ENCODE measurements at places on chromosomes 2 and 18.

GRCh38 chr2:239296020-239296932 is 104.5 kb downstream of the HDAC4 start:
- DNase-seq, result peak; percentile 30

- DNase-seq, result no peak
Observed at GRCh38 chr2:135255208-135255607, 203.1 kb downstream of the RAB3GAP1 start.

DNA sequence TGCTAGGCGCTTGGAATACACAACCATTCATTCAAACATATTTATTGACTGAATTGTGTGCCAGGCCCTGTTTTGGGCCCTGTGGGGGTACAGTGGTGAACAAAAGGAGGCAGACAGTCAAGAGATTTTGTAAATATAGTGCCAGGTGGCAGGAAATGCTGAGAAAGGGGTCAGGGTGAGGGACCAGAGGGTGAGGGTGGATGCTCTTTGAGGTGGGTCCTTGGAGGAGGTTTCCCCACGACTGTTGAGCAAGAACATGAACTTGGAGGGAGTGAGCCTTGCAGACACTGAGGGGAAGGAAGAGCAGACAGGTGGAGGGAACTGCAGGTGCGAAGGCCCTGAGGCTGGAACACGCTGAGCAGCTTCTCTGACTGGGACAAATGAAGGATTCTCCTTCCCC is 40.7 kb downstream of the ODC1 start:
- DNase-seq, result no peak

GRCh38 chr2:197201874-197202273 is 108.7 kb downstream of the ANKRD44 start:
- no peak for DNase-seq

DNA sequence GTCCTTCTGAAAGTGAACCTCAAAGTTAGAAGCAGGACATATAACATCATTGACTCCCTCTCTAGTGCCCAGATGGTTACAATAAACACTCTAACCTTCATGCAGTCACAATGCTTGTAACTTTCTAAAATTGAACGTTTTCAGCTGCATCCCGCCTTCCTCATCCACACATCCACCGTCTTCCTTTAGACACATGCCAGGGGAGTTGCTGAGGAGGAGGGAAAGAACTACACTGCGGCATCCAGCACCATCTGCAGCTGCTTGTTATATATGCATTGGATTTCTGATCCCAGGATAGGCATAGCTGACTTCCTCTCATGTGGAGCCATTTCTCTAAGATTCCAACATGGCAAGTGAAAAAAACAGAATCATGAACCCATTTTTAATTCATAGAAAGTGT is 96.8 kb downstream of the FBXO15 start:
- DNase-seq, result no peak

DNA sequence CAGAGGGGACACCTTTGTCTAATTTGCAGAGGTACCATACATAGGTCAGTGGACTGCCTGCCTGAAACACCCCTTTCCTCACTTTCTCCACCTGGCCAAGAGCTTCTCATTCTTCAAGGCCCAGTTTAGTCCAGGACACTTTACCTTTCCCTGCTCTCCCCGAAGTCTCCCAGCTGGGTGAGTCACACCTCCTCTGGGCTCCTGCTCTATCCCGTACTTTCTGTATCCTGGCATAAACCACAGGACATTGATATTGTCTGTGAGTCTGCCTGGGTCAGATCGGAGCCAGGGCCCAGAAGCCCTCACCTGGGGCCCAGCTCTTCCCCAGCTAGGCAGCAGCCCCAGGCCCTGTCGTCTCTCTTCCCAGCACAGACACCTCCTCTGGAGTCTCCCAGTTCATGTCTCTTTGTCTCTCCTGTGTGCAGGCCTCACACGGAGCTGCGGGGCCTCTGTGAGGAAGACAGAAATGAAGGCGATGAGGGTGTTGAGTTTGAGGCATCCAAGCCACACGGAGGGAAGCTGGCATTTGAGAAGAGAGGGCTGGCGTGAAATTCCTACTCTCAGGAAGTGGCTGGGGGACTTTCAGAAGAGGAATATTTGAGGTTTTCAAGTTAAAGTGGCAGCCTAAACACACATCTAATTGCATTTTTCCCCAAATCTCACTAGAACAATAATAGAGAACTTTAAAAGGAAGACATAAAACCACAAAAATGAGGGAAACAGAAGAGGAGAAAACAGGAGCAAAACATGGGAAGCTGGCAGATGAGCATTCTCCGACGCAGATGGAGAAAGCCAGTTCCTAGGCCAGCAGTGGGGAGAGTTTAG is 79.6 kb upstream of the LAPTM4A start:
- DNase-seq, result no peak

GRCh38 chr2:197195518-197195917 is 115.1 kb downstream of the ANKRD44 start:
- DNase-seq, result no peak

- DNase-seq, result no peak
Observed at GRCh38 chr2:190184460-190184859, 121.9 kb upstream of the MSTN start.

DNA sequence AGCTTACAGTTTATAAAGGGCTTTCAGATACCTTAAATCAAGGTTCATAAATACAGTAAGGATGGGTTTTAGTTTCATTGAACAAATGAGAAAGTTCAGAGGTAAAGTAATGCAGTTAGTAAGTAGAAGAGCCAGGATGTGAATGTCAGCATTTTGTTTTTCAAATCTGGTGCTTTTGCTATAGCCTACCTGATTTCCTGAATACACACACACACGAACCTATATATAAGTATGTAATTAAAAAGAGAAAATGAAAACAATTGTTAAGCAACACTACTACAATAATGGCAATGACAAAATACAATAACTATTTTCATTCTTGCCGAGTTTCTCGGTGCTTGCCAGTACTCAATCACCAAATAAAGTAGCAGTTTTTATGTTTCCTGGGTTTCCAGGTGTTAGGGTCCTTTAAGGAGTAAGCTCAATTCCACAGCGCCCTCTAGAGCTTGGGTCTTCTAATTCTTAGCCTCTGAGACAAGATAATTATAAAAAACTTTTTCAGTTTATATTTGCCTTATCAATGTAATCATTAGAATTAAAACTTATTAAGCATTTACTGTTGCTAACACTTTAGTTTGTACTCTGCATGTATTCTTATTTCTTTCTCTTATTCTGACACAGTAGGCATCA is 512.9 kb upstream of the ACVR2A start:
- DNase-seq, result no peak

DNA sequence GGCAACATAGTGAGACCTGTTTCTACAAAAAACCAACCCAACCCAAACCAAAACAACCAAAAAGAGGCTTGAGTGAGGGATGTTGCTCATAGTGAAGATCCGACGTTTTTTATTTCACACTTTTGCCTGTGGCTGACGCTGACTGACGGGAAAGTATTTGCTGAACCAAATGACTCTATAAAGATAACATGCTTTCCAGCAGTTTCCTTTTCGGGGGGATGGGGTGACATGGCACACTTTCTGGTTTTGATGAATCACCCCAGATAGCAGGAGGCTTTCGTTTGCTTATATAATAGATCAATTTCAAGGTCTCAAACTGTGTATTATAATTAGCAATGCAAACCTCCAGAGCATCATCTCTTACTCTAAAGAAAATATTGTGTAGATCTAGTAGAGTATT is 150.8 kb downstream of the AQP4 start:
- DNase-seq, result no peak

DNA sequence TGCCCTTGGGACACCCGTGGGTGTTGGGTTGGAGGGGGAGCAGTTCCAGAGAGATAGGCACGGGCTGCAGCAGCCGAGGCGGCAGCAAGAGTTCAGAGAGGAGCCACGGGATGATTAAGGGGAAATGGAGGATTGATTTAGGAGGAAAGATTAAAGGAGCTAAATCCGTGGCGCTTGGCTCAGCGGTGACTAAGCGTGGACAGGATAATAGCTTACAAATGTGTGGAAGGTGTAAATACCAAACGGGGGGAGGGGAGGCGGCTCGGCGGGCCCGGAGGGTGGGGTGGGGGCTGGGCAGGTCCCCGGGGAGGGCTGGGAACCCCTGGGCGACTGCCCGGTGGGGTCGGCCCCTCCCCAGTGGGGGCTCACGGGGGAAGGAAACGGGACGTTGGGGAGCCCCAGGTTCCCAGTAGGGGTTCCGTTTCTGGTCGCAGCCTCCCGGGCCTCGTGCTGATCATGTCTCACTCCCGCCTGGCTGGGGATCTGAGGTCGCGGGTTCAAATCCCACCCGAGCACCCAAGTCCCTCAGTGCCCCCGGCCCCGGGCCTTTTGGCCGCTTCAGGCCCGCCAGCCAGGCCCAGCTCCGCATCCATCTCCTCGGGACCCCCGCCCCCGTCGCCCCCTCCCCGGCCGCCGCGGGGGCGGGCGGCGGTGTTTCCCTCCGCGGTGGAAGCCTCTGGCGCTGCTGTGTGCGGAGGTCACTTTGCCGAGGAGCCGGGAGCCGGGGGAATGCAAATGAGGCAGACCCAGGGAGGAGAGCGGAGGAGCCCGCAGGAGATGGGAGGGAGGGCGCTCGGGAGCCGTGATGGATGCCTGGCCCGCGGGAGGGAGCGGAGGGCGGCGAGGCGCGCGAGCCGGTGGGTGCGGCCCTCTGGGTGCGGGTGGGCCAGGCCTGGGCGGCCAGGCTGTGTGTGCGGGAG is 8.1 kb downstream of the ASIC4 start:
- no peak for DNase-seq

DNA sequence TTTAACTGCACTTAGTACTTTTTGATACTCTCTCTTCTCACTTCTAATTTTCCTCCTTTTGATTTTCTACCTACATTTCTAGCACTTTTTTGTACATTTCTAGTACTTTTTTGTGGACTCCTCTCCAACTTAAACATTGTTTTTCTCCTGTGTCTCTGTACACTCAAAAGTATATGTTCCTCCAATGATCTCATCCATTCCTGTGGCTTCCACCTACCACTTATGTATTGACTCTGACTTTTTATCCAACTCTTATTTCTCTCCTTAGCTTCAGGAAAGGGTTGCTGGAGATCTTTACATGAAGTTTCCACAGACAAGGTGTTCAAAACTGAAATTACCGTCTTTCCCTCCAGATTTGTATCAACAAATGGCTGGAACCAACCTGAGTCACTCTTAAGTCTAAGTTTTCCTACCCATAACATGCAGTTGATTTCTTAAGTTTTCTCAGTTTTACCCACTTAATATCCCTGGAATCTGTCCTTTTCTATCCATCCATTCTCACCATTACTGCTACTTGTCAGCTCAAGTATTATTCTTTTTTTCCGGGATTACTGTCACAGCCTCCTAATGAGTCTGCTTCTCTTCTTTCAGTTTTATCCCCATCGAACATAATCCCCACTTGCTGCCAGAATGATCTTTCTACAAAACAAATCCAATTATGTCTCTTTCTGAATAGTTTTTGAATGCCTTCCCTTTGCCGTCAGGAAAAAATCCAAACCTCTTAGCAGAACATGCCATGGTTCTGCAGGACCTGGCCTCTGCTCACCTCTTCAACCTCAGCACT is 22.6 kb upstream of the PELI1 start:
- no peak for DNase-seq

GRCh38 chr18:2588666-2589344 is 17.4 kb downstream of the NDC80 start:
- no peak for DNase-seq

- no peak for DNase-seq
Observed at GRCh38 chr2:222897898-222898297, 37.1 kb downstream of the ACSL3 start.

GRCh38 chr18:49162226-49162864 is 211.6 kb upstream of the SMAD7 start:
- DNase-seq, result no peak

DNA sequence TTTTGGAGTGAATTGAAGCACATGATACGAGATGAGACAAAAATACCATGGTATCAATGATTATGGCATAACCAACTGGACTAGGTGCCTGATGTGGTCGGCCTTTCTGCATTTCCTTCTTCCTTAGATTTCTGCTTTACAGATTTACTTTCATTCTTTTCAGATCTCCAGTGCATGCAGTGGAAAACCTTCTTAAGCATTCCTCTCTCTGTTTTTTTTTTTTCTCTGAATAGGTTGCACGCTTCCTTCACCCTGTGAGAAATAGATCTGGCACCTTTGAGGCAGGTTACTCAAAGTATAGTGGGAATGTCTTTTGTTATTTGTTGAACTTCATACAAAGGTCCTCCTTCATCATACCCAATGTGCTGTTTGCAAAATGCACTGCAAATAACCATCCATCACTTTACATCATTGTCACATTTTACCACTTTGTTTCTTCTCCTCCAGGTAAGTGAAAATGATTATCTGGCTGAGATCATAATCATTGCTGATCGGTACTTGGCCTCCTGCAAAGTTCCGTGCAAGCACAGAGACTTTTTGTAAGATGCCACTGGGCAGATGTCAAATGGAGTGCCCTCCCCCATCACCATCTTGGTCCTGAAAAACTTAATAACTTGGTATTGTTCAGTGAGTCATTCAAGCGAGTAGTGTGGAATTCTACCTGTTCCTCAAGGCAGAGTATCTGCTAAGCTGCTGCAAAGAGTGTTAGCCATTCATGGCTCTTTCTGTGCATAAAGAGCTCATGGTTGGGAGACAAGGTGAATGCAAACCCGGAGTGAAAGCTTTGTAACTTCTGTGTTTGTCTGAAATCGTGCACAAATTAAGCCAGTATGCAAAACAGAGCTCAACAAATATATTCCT is 30.0 kb upstream of the KLHL14 start:
- no peak for DNase-seq

DNA sequence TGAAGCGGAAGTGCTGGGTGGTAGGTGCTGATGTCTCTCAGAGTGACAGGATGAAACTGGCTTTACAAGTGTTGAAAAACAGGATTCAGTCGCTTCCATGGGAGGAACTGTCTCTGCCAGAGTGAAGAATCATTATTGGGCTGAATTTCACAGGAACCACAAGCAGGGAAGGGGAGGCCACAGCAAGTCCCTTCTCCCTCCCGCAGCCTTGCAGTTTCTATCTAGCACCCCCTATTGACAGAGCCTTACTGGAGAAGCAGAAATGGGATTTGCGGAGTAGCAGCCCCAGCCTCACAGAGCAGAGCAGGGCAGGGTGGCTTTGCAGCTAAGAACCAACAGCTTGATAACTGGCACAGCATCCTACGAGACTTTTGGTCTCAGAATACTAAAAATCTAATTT is 33.3 kb upstream of the RMP24 start:
- no peak for DNase-seq

DNA sequence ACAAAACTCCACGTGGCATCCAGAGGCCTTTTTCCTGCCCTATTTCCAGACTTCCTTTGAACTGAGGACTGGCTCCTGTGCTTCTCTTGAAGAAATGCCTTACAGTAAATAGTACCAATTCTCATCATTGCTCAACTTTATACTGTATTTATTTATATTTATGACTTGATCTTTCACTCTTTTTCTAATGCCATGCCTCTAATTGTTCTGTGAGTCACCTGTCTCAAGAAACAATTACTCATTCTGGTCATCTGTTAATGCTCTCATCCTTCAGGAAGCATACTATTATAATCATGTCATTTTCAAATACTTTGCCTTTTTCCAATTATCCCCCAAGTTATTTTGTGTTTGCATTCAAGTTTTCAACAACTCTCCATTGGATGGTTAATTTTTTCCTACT is 85.9 kb downstream of the DCDC2C start:
- DNase-seq, result no peak

- DNase-seq, result no peak
Observed at GRCh38 chr2:218859556-218859987, at the start of gene WNT6. TSS of gene WNT6 (plus strand) at chr2:218859805. CDS start at chr2:218860038, 233 bp downstream.
